ENCODE measurements at places on chromosomes 1 and 21. TPM values are rescaled to one million over a fixed set of nuclear protein-coding genes. Genes with fewer than 3 reads are reported as not detected.

CFHR4 gene
- not detected for polyA plus RNA-seq

IFI44 gene
- polyA plus RNA-seq = 6.3 TPM

NTMT2 gene
- not detected for polyA plus RNA-seq

LCE1D gene
- not detected for polyA plus RNA-seq

CDA gene
- polyA plus RNA-seq = 1.1 TPM

OR2T2 gene
- polyA plus RNA-seq = not detected

LCE2B gene
- not detected for polyA plus RNA-seq

LCE1B gene
- not detected for polyA plus RNA-seq

KRTAP6-2 gene
- polyA plus RNA-seq = not detected

PCNX2 gene
- polyA plus RNA-seq = 1.3 TPM

KRTAP19-7 gene
- polyA plus RNA-seq = not detected

DNA sequence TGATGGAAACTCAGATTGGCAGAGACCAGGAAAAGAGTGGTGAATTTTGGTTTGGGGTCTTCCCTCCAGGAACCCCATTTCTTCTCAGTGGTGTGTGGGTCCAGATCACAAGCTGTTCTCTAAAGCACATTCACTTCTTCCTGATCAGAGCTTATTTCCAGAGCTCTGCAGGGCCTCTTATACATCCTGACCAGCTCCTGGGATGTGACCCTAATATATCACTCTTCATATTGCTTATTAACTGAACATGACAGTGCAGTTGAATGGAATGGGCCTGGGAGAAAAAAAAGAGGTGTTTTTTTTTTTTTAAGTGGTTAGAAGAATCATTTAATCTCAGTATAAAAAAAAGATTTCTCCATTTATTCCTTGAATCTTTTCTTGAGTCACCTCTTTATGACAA lies 29.6 kb upstream of the DNM3 start:
- no peak for DNase-seq

DNA sequence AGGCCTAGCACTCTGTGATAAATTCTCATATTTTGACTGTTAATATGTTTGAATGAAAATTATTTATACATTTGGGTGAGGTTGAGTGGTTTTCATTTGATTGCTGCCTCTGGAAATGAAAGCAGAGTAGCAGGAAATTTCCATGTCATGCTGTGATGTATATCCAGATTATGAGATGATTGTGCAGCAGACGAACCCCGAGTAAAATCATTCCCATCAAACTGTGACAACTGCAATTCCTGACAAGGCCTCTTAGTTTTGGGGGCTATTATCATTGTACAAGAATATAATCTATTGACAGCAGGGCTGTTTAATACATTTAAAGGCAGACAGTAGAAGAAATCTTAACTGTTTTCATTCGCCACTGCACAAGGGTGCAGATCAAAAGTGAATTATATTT lies 134.8 kb downstream of the ATG4C start:
- no peak for DNase-seq

DNA sequence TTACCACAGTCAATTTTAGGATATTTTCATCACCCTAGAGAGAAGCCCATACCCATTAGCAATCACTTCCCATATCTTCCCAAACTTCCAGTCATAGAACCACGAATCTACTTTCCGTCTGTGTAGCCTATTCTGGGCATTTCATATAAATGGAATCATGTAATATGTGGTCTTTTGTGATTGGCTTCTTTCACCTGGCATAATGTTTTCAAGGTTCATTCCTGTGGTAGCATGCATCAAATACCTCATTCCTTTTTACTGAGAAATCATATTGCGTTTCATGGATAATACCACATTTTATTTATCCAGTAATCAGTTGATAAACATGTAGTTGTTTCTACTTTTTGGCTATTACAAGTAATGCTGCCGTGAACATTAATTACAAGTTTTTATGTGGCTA lies 21.5 kb downstream of the DESI2 start:
- DNase-seq = no peak

DNA sequence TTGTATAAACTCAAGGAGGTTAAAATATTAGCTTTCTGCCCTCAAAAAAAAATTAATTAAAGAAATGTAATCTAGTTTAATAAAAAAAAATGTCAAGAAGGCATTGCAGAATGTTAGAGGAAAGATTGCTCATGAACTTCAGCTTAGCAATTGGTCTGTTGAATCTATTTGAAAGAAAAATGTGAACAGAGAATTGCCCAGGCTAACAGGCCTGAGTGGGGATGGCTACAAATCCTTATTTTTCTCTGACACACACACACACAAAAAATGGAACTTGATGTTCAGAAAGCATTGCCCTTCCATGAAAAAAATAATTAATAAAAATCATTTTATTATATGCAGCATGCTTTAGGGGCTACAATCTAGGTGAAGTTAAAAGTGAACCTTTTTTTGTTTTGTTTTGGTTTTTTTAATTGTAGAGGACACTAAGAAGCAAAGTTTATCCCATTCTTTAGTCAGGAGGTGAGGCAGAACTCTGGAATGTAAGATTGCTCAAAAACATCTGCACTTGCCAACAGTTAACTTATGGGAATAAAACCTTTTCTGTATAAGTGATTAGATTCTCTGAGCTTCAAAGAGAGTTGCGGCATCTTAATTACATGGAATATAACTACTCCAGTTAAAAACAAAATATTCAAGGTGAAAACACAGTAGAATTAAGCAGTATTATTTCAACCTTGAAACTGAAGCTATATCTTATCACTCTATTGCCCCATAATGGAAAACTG lies 658.5 kb upstream of the ADGRL2 start:
- DNase-seq = peak; percentile 28

DNA sequence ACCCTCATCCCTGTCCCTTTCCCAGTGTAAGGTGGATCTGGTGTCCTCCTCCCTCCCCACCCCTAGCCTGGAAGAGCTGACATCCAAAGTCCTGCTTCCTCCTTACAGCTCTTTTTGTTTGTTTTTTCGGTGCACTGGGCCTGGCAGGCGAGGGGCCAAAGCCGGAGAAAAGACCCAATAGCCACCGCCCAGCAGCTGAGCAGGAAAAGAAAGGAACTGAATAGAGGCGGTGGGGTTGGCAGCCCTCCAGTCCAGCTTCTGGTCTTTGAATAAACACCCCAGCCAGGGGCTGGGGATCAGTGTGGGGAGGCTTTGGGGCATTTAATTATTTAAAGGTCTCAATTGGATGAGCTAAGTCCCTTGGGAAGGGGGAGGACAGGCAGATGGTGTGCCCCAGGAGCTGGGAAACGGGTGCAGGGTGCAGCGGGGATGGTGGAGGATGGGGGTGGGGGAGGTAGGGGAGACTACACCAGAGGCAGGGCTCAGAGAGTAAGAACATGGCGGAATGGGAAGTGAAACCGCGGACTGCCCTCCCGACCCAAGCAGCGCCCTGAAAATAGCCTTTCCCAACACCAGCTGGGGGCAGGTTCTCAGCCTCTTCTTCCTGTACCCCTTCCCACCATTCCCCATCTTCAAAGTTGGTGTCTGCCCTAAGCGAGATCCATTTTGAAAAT lies 20.2 kb downstream of the BTG2 start:
- no peak for DNase-seq

- DNase-seq = no peak
These were observed 26.2 kb upstream of the ADARB1 start for GRCh38 chr21:45048026-45048698.

GRCh38 chr21:34593954-34594531 lies 20.9 kb downstream of the RCAN1 start:
- no peak for DNase-seq

- peak; percentile 64 for DNase-seq
These were observed 176.5 kb upstream of the HOOK1 start for GRCh38 chr1:59638231-59638711.

DNA sequence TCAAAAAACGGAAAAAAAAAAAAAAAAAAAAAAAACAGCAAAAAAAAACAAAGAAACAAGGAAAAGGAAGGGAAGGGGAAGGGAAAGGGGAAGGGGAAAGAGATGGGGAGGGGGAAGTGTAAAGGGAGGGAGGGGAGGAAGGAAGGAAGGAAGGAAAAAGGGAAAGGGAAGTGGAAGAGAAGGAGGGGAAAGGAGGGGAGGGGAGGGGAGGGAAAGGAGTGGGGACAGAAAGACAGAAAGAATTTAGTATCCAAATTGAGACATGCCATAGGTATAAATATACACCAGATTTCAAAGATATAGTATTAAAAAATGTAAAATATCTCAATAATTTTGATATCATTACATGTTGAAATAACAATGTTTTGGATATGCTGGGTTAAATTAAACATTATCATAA lies 25.8 kb downstream of the ARID4B start:
- DNase-seq = no peak

DNA sequence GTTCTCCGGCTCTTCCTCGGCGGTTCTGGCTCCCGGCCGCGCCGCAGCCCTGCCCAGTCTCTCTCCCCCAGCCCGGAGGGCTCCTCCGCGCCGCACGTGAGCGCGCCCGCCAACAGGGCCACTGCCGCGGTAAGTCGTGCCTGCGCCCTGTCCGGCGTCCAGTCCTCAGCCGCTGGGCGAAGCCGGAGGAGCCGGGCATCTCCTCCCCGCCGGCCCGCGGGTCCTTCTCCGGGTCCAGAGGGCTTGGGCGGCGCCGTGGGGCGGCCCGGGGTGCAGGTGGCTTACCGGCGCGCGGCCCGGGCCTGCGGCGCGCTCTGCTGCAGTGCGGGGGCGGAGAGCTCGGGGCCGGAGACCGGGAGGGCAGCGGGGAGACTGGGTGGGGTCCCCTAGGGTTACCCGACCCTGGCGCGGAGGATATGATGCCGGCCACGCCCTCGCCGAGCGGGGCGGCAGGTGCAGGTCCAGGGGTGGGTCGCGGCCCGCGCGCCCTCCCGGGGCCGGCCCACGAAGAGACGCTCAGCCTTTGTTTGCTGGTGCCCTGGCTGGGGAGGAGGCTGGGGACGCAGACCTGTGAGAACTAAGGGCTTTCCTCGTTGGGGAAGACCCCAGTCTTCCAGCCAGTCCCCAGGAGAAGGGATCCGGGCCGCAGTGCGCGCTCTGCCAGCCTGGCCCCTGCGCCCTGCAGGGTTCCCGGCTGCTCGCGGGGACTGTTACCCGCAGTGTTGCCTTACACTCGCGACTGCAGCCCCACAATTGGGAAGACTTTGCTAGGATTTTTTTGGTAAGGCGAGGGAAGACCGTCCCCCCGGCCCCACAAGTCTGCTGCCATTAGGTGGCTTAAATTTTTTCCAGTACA lies at the start of gene DOP1B:
Gene DOP1B, plus strand, starts transcription at position 10 of the 856 bp plus-strand sequence. CDS start 7,910 bp downstream, outside the sequence.
- peak; percentile 65 for DNase-seq

DNA sequence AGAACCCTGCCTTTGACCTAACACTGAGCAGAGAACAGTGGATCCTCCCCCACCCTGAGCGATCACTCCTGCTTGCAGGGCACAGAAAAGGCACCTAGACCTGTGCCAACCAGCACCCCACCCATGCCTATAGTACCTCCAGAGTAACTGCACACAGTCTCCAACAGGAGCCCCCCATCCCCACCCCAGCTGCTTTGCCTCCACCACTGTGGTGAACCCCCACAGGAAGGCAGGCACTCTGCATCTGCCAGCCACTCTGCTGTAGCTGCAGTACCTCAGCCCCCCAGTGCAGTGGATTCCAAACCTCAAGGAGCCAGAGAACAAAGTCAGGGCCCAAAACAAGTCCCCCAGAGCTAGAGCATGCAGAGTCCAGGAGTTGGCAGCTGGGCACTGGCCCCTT lies 10.7 kb downstream of the SPATC1L start:
- DNase-seq = no peak

DNA sequence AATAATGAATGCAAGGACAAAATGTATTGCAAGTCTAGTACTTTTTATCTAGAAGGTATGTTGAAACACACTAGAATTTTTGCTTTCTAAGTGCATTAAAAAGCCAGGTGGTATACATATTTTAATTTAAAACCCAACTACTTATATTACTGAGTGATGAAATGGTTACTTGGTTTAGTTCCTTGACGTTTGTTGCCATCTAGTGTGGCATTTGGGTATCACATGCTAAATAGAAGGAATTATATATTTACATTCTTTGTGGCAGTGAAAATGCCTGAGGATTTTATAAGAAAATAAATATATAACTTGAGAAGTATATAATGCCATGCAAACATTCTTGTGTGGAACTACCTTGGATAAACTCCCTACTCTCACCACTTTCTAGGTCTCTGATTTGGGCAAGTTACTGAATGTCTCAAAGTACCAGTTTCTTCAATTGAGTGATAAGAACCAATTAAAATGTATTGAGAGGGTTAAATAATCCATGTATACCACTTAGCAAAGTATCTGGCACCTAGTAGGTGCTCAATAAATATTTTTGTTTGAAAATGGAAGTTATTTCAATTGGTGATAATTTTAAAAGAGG lies 69.6 kb downstream of the SDCCAG8 start:
- DNase-seq = peak; percentile 54

- DNase-seq = no peak
These were observed 20.9 kb downstream of the SLC9A1 start for GRCh38 chr1:27133991-27134390.

GRCh38 chr21:41831866-41832595 lies 47.1 kb downstream of the PRDM15 start:
- peak; percentile 50 for DNase-seq

GRCh38 chr1:36977731-36978406 lies 56.4 kb downstream of the GRIK3 start:
- no peak for DNase-seq

GRCh38 chr21:33695813-33696212 lies 53.5 kb downstream of the ITSN1 start:
- no peak for DNase-seq

DNA sequence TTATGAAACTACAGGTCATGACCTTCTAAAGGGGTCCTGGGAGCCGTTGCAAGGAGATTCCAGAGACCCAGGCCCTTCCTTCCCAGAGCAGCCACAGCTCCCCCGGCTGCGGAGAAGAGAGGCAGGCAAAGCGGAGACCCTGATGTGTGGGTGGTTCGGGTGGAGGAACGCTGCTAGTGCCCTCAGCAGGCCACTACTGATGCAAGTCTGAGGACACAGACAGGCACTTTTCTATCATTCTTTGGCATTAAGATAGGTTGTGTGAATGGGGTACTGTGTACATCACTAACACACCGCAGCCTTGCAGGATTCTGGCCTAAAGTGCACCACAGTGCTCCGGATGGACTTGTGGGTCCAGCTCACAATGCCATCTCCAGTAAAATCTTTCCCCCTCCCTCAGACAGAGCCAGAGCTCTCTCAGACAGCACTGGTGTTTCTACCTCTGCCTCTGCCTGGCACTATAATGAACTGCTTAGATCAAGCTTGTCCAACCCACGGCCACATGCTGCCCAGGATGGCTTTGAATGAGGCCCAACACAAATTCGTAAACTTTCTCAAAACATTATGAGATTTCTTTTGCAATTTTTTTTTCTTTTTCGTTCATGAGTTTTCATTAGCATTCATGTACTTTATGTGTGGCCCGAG lies 121.4 kb downstream of the TGFBR3 start:
- no peak for DNase-seq
